ENCODE measurements at places on chromosomes 4 and X. TPM values are rescaled to one million over a fixed set of nuclear protein-coding genes. Genes with fewer than 3 reads are reported as not detected.

- ATAC-seq = no peak
Observed at GRCh38 chr4:105057370-105058105, 89.1 kb upstream of the TET2 start.

GRCh38 chrX:19535476-19535875, 20.2 kb upstream of the MAP3K15 start:
- ATAC-seq = no peak

DNA sequence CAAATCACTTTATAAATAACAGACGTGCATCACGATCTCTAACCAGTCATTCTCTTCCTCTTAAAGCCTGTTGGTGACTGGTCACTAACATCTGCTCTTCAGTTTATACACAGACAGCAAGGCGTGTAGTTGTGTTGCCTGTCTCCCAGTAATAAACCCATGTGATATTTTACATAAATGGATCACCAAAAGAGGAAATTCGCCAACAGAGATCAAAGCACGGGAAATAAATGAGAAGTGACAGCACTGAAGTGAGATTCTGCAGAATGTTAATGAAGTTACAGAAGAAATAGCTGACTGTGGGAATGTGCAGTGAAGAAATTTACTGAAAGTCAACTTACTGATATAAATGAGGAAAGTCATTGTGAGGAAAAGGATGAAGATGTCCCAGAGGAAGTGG, 47.0 kb downstream of the AFF1 start:
- peak; percentile 51 for ATAC-seq

DNA sequence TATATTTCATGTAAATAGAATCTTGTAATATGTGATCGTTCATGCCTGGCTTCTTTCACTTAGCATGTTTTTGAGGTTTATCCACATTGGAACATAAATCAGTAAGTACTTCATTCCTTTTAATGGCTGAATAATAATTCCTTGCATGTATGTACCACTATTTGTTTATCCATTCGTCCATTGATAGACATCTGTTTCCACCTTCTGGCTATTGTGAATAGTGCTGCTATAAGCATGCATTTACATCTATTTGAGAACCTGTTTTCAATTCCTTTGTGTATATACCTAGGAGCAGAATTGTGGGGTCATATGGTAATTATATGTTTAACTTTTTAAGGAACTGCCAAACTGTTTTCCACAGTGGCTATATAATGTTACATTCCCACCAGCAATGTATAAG, 356.7 kb upstream of the DIPK2B start:
- ATAC-seq = no peak

Gene RHOXF1
- 0.49 TPM for total RNA-seq

Gene YY2
- 1.9 TPM for total RNA-seq

GRCh38 chr4:169236078-169236477, 34.7 kb downstream of the SH3RF1 start:
- ATAC-seq = no peak

- peak; percentile 64 for ATAC-seq
Observed at GRCh38 chr4:6771229-6771671, 11.3 kb upstream of the KIAA0232 start.

DNA sequence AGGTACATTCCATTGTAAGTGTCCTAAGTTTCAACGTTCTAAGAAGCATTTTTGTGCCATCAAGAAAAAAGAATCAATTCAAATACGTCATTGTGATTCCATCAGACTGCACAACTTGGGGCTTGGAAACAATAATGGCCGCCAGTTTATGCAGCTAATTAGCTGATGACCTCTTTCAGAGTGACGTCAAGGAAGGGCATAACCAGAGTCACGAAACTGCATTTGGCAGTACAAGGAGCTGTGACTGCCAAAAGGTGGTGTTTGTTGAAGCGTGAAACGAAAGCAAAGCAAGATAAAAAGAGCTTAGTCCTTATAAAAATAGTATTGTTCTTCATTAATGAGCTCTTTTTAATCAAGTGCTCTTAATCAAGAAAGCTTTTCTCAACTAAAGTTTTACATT, 81.1 kb upstream of the SH3RF1 start:
- ATAC-seq = no peak

DNA sequence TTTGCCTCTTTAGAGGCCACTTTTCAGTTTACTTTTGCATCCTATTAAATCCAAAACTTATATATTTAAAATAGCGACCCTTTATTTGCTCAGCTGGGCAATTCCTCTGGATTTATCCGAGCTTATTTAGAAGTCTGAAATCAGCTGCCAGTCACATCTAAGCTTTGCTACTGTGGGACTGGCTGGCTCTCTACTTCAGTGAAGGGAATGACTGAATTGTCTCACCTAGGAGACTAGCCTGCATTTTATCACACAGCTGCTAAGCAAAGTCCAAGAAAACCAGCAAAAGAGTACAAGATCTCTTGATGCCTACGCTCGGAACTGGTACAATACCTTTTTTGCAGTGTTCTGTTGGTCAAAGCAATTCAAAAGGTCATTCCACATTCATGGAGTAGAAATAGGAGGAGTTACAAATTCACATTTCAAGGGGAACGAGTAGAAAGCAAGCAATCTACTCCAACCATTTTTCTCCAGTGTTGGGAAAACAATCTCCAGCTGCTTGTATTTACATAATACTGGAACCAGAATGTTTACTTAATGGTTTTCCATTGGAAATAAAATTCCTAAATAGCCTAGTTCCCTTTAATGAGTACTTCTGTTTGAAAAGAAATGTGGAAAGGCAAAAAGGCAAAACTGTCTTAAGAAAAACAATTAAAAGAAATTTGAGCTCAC, 160.2 kb downstream of the MAGEB5 start:
- no peak for ATAC-seq

DNA sequence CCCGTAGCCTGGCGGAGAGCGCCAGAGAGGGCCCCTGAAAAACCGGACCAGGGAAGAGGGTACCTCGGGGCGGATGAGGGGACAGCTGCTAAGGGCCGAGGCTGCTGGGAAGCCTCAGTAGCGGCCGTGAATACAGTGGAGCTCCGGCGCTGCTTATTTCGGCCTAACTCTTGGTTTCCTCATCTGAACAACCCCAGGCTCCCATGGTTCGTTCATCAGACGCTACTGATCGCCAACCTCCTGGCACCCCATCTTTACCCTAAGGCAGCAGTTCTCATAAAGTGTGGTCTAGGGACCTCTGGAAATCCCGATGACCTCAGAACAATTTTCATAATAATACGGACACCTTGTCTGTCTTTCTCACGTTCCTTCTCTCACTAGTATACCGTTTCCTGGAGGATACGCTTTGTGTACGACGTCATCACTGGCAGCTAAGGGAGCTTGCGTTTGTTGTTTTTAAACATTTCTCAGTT, 645 bp upstream of the RAB28 start:
- ATAC-seq = no peak

Gene PCDH18
- 75.5 TPM for total RNA-seq

DNA sequence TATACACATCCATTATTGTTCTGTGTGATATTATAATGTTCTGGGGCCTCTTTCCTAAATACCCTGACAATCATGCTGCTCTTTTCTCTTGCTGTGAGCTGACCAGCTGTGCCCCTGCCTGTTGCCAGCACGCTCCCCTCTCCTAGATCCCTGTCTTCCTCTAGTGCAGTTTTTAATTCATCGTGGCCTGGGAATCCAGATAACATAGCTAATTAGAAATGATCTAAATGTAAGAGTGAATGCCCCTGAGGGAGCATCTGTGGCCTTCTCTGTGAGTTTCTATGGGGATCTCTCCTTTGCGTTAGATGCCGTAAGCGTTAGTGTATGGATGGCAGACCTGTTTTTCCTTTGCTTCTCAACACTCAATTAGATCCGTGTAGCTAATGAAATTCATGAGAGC, 434.3 kb downstream of the SPRY1 start:
- ATAC-seq = no peak

GRCh38 chr4:159902648-159903047, 799.8 kb downstream of the RAPGEF2 start:
- no peak for ATAC-seq

Gene BBS12
- 7.3 TPM for total RNA-seq

Gene IRAK1
- 33.0 TPM for total RNA-seq

Data from gastroesophageal sphincter (tissue), 4 donors.